ENCODE measurements at places on chromosomes 2 and 18.
A peak's percentile ranks its signal among the peaks of the same experiment; 100 is the strongest.

DNA sequence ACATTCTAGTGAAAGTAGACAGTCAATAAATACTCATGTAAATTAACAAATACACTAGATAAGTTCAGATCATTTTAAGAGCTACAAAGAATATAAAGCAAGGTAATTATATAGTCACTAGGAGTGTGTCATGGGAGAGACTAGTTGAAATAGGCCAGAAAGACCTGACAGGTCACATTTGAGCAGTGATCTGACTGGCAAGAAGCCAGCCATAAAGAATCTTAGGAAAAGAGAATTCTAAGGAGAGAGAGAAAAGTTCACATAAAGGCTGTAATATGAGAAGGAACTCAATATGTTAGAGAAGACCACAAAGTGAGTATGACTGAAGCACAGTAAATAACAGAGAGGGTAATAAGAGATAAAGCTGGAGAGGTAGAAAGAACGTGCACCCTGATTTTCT is 31.2 kb downstream of the VSNL1 start:
- DNase-seq: no peak

GRCh38 chr18:79334496-79335233 is 61.1 kb upstream of the NFATC1 start:
- no peak for DNase-seq

- DNase-seq: no peak
Observed at GRCh38 chr18:35582899-35583558, 1.5 kb downstream of the GALNT1 start.

GRCh38 chr2:29657674-29658073 is 263.7 kb downstream of the ALK start:
- no peak for DNase-seq

DNA sequence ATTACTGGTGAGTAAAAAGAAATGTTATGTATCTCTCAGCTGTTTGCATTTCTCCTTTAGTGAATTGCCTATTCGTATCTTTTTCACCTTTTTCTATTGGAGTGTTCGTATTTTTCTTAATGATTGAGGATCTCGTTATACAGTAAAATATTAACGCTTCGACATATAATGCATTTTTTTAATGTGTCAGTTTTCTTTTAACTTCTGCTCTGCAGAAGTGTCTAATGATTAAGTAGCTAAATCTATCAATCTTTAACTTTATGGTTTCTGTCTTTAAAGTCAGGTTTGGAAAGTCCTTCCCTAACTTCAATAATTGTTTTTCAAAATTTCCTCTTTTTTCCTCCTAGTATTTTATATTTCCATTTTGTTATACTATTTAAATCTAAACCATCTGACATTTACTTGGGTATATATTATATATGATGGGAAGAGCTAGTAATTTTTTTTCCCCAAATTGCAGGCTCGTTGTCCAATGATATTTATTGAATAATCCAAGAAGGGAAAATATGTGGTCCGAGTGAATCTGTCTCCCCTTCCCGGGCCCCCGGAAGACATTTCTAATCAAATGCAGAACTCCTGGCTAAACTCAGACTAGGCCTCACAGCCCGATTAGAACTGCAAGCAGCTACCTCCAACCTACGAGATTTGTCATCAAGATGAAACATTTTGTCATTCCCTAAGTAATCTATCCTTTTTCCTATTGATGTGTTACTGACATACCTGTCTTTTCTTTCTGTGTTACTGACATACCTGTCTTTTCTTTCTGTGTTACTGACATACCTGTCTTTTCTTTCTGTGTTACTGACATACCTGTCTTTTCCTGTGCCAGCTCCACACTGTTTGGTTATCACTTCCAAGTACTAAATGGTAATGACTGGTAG is 17.2 kb downstream of the PCBP1 start:
- DNase-seq: peak; percentile 43

DNA sequence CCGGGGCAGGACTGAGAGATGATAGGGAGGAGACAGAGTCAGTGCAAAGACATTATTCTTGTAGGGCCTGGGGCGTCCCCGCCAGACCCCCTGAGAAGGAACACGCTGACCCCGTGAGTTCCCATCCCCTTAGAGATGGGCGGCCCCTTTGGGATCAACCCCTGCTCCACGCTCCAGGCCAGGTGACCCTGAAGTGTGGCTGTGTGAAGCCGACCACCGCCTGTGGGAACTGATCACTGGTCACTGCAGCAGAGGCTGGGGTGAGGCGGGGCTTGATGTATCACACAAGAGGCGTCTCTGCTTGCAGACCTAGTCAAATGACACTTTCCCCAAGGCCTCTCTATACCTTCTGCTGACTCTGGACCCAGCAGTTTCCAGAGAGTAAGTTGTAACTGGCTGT is 157.4 kb upstream of the TWIST2 start:
- no peak for DNase-seq

DNA sequence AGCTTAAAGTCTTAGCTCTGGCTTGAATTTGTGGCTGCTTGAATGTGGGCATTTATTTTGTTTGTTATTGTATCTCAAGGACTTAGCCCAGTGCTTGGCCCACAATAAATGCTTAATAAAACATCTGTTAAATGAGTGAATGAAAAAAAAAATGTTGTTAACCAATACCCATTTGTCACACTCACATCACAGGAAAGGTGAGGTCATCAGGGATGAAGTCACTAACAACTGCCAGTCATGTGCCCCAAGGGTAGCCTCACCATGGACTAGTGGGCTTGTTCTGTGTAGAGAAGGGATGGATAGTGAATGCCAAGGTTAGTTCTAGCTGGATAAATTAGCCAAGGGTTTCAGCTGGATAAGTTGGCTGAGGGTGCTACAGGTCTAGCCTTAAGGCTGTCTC is 3.0 kb downstream of the NRBP1 start:
- no peak for DNase-seq

- DNase-seq: no peak
Observed at GRCh38 chr2:19109518-19109917, 248.9 kb downstream of the OSR1 start.

DNA sequence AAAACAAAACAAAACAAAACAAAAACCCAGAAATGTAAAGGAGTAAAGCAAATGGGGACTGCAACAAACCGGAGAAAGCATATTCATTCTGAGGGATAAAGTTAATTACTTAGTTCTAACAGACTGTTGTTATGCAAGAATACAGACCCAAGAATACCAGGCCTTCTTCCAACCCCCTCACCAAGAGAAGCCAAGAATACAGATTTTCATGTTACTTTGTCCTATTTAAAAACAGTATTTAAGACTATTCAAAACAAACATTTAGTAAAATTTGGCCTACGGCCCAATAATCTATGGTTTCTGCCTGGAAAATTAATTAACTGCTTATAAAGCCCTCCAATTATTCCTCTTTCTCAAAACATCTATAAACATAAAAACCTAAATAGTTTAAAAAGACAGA is 91.4 kb downstream of the USP34 start:
- no peak for DNase-seq

Measured in HS-27A (cell line).